ENCODE measurements at places on chromosomes 16 and 17.

- DNase-seq, result no peak
Observed at GRCh38 chr16:11726008-11726407, 16.6 kb downstream of the TXNDC11 start.

GRCh38 chr17:56158344-56158743 is 5.1 kb downstream of the ANKFN1 start:
- no peak for DNase-seq

DNA sequence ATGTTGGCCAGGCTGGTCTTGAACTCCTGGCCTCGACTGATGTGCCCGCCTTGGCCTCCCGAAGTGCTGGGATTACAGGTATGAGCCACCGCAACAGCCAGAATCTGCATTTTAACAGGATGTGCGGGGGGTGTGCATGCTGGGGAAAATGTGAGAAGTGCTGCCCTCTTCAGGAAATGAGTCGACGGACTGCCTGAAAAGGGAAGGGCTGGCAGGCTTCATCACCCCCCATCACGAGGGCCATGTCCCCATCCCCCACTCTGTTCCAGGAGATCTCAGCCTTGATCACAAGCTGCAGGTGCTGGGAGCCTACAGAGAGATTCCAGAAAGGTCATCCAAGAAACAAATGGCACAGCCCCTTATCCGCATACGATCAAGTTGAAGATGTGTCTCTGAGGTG is 195.3 kb upstream of the RPL38 start:
- no peak for DNase-seq

- no peak for DNase-seq
Observed at GRCh38 chr17:65811043-65811442, 249.6 kb upstream of the AXIN2 start.

- no peak for DNase-seq
Observed at GRCh38 chr16:88406096-88407041, 23.6 kb downstream of the ZNF469 start.

DNA sequence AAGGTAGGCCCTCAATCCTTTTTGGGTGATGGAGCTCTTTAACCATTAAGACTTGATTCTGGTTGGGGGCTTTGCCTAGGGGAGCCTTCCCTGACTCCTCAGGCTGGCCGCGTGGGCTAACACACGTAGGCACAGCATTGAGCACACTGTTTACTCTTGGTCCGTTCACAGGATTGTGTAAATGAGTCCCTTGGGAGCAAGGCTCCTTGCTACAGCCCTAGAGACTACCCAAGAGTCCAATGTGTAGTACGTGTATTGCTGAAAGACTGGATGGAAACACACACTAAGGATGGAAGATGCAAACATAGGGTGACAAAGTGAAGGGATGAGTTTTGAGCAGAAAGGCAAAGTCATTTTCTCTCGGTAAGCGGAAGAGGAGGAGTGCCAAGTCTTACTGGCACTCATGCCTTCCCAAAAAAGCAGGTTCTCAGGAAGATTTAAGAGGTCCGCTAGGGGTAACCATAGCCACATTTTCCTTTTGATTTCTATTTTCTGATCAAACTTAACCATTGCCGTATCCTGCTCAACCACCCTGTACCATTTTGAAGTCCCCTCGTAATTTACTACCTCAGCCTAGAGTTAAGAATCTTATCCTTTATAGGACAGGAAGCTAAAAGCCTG is 911 bp upstream of the ITGA2B start:
- DNase-seq, result no peak

DNA sequence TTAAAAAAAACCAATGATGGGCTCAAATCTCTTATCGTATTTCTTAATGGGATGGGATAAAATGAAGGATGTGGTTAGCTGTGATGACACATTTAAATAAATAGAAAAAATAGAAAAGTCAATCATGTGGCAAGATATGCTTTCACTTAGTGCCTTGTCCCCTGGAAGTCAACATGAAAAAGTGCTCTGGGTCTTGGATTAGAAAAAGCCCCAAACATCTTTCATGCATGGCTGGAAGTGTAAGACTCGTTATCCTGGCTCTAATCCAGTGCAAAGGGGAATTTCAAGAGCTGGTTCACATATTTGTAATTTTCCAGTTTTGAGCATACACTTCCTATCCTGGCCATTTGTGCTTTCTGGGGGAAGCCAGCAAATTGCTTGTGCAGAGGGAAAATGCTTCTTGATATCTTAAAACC is 160.9 kb downstream of the MAP2K6 start:
- DNase-seq, result no peak

GRCh38 chr17:40171750-40172149 is 5.5 kb upstream of the RAPGEFL1 start:
- DNase-seq, result no peak

DNA sequence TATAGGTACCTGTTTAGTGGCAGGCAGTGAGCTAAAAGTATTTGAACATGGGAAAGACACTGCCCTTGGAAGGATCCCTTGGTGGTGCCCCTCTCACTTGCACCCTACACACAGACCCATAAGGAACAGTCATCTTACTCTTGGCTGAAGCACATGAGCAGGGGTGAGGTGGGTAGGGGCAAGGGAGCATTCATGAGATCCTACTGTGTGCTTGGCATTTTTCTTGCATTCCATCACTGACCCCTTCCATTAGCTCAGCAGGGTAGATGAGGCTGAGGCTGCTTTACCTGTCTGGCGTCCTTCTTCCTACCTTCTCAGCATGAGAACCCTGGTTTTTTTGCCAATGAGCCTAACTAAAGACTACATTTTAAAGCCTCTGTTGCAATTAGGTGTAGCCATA is 48.3 kb downstream of the CCT6B start:
- no peak for DNase-seq

GRCh38 chr16:11788914-11789313 is 8.1 kb downstream of the ZC3H7A start:
- DNase-seq, result no peak

DNA sequence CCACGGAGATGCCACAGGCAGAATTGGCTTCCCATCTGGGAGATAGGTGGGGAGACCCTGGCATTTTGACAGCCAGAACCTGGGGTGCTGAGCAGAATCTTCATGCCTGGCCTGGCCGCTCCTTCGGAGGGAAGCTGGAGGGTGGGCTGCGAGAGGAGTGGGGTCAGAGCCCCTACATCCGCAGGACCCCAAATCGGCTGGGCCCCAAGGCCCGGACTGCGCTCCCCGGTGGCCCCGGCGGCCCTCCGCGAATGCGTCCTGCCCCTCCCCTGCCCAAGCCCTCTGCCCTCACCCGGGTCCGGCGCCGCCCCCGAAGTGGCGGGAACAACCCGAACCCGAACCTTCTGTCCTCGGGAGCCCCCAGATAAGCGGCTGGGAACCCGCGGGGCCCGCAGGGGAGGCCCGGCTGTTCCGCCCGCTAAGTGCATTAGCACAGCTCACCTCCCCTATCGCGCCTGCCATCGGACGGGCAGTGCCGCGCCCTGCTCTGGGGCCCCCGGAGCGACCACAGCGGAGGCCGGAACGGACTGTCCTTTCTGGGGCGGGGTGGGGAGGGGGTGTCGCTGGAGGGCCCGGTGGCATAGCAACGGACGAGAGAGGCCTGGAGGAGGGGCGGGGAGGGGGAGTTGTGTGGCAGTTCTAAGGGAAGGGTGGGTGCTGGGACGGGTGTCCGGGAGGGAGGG is 850 bp upstream of the PNMT start:
- no peak for DNase-seq
